ENCODE measurements at places on chromosomes 6 and 20.
A peak's percentile ranks its signal among the peaks of the same experiment; 100 is the strongest.

GRCh38 chr20:44768256-44768655 is 22.6 kb downstream of the KCNK15 start:
- no peak for DNase-seq

DNA sequence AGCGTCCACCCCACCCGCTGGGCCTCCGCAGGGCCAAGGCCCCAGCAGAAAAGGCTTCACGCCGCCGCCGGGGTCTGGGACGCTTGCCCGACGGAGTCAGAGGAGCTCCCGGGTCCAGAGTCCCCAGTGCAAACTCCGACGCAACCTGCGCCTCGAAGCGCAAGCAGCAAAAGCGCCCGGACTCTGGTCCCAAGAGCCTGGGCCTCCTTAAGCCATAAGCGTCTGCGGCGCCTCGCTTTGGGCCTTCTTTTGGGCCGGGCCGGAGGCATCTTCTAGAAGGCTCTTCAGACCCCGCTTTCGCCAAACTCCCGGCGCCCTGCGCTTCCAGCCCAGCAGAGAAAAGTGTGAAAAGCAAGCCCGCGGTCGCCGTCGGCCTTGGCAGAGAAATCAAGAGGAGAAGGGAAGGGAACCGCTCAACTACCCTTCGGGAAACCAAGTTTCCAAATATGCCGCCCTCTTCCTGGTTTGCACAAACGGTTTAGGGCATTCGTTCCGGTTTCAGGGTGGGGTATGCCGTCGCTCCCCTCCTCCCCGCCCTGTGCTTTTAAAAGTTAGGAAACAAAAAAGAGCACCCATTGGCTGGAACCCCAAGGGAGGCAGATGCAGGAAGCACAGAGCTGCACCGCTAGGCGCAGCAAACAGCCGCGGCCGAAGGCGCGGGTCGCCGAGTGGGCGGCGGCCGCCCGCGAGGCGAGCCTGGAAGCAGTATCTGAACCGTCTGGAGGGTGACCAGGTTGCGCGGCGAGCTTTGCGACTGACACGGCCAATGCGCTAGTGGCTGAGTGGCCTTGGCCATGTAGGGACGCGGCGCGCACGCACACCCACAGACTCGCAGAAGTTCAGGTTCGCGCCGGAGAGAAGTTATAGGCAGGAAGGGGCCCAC is 1.2 kb downstream of the TBX18 start:
- DNase-seq: peak; percentile 45

- no peak for DNase-seq
Observed at GRCh38 chr6:26103141-26103769, 16.0 kb downstream of the HFE start.

DNA sequence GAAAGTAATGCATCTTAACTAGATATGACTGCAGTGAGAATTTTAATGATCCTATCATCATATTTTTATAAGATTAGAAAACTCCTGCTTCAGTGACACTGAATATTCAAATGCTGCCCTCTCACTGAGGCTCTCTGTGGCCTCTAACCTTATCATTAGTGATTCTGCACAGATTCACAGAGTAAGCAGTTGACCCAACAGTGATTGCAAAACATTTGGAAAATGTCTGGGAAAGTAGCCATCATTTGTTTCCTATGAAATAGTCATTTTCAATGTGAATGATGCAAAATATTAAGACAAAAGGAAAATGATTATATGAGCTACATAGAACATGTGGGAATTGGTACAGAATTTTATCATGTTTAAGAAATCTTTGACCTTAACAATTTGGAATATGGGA is 210.3 kb downstream of the TBX18 start:
- no peak for DNase-seq

- no peak for DNase-seq
Observed at GRCh38 chr6:52503851-52504781, 72.7 kb downstream of the TRAM2 start.

GRCh38 chr6:38057994-38058393 is 238.5 kb downstream of the ZFAND3 start:
- DNase-seq: no peak

DNA sequence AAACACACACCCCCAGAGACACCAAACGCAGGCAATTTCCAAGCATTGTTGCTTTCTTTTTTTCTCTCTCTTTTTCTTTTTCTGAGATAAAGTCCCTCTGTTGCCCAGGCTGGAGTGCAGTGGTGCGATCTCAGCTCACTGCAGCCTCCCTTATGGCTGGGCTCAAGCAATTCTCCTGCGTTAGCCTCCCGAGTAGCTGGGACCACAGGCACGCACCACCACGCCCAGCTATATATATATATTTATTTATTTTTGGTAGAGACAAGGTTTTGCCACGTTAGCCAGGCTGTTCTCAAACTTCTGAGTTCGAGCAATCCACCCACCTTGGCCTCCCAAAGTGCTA is 14.0 kb upstream of the SRSF3 start:
- DNase-seq: no peak

- DNase-seq: no peak
Observed at GRCh38 chr6:170046791-170047626, 243.9 kb downstream of the DLL1 start.

DNA sequence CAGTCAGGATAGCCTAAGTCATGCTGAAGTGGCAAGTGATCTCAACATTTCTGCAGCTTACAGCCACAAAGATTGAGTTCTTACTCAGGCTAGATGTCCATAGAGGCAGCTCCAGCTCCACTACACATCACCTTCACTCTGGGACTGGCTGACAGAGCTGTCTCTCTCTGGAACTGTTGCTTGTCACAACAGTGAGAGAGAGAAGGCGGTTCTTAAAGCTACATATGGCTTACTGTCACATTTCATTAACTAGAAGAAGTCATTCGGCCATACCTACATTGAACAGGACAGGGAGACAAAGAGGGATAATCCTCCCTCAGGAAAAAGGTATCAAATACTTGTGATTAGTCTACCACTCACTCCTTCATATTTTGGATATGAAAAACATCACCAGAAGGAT is 914.9 kb upstream of the FLRT3 start:
- no peak for DNase-seq

- DNase-seq: no peak
Observed at GRCh38 chr6:157599191-157599590, 218.2 kb downstream of the ZDHHC14 start.

- no peak for DNase-seq
Observed at GRCh38 chr6:13113981-13114593, 214.2 kb downstream of the TBC1D7 start.

- no peak for DNase-seq
Observed at GRCh38 chr6:64160486-64160885, 524.9 kb downstream of the PHF3 start.

GRCh38 chr20:43835944-43836508 is 78.6 kb upstream of the TOX2 start:
- no peak for DNase-seq

GRCh38 chr6:75124983-75125382 is 80.9 kb downstream of the COL12A1 start:
- no peak for DNase-seq

DNA sequence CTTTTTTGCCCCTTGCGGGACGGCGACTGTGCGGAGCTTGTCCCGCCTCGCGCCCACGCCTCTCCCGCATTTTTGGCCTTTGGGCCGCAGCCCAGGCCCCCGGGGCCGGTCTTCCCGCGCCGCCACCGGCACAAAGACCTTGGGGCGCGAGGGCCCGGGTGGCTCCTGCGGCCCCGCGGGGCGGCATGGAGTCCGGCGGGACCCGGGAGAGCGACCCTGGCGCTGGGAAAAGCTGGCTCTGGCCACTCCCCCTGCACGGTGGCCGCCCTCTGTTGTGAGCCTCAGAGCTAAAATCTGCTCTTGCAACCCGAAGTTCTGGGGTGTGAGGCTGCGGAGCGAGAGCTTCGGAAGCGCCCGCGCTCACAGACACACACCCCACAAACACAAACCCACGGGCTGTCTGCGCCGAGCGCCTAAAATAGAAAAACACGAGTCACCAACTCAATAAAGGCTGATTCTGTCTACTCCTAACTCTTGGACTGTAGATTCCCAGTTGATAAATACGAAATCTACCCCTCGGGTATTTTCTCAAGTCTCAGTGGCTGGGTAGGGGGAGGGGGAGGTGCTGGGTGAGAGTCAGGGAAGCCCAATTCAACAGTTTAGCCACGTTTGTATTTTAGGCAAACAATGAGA is 496 bp upstream of the BEND3 start:
- DNase-seq: peak; percentile 64

DNA sequence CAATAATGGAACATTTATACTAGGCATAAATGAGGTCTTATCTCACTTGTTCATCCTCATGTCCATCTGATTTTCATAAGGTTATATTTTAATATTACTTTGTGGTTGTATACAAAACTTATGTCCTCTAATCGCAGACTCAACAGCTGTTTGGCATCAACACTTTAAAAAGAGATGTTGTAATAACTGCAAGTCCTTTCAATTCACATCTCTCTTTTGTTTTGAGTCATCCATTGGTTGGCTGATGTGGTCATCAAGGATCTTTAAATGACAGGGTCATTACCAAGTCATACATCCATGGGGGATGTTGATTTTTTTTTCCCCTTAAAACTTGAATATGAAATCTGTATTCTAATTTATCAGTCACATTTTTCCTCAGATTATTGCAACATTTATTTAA is 299.4 kb upstream of the NRSN1 start:
- DNase-seq: no peak

DNA sequence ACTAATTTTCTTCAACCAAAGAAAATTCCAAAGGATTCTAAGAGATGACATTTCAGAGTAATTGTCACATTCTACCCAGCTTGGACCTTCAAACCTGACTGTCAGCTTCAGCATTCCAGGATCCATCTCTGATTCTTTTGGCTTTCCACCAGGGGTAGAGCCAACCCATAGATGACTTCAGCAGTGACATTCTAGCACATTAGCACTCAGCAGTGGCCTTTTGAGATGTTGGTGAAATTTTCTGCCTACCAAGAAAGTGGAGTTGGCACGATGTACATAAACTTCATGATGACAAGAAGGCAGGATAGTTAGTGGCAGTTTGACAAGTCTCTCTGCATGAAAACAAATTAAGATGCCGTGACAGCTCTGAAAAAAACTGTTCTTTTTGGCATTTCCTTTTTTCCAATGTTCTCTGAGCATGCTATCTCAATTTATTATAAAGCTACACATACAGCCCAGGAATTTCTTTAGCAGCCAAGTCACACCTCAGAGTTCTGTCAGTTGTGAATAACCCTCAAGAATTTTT is 466.5 kb upstream of the RNF217 start:
- DNase-seq: no peak

- DNase-seq: no peak
Observed at GRCh38 chr6:144252259-144252658, 32.9 kb upstream of the UTRN start.

- no peak for DNase-seq
Observed at GRCh38 chr20:30489614-30490003, 767.9 kb upstream of the DEFB115 start.

GRCh38 chr6:35895560-35895959 is 25.3 kb downstream of the SRPK1 start:
- no peak for DNase-seq

- DNase-seq: no peak
Observed at GRCh38 chr20:60299951-60300350, 341.7 kb downstream of the CDH26 start.

DNA sequence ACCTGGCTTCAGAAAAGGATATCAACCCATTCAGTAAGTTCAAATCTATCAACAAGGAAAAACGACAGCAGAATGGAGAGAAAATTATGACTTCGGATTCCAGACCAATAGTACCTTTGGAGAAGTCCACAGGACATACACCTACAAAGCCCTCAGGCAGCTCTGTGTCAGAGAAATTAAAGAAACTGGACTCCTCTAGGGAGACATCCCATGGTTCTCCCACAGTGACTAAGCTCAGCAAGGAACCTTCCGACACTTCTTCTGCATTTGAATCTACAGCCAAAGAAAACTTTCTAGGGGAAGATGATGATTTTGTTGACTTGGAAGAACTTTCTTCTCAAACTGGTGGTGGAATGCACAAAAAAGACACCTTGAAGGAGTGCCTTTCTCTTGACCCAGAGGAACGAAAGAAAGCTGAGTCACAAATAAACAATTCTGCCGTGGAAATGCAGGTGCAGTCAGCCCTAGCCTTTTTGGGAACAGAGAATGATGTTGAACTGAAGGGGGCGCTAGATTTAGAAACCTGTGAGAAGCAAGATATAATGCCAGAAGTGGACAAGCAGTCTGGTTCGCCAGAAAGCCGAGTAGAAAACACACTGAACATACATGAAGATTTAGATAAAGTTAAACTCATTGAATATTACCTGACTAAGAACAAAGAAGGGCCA is 67.4 kb upstream of the HINT3 start:
- peak; percentile 58 for DNase-seq

- DNase-seq: no peak
Observed at GRCh38 chr20:32925481-32926196, 66.9 kb downstream of the EFCAB8 start.

DNA sequence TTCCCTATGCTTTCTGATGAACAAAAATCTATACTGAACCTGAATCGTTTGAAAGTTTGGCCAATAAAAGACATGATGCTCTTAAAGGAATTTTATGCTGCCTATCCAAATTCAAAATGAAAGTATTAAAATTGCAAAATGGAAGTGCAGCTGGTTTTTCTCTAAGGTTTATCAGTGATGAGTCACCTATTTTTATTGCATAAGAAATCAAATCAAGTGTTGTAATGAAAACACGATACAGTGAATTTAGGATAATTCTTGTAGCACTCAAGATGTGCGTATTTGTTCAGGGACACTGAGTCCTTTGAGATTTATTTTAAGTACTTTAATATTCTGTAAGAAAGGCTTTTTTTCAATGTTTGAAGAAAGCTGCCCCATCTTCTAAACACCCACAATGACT is 409.5 kb downstream of the ADGRB3 start:
- DNase-seq: no peak

DNA sequence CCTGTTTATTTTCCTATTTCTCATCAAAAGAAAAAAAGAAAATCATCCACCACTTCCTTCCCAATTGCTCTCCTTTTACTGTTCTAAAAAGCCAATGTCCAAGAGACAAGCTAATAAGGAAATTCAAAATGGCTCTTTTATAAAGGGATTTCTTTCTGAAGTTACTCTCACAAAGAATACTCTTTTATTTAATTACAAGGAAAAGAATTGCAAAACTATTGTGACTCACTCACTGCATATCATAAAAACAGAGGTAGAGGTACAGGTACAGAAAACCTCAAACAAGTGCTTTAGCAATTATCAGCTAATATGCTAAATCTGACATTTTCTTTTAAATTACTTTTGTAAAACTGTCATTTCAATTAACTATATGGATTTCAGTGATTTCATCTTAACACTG is 18.1 kb downstream of the DEK start:
- DNase-seq: no peak

GRCh38 chr6:113381959-113382358 is 475.2 kb upstream of the MARCKS start:
- DNase-seq: no peak

Data from HEK293T (cell line).